ENCODE measurements at places on chromosomes 6 and 20.
A peak's percentile ranks its signal among the peaks of the same experiment; 100 is the strongest.

GRCh38 chr6:14384175-14384949 is 266.8 kb downstream of the CD83 start:
- no peak for DNase-seq

DNA sequence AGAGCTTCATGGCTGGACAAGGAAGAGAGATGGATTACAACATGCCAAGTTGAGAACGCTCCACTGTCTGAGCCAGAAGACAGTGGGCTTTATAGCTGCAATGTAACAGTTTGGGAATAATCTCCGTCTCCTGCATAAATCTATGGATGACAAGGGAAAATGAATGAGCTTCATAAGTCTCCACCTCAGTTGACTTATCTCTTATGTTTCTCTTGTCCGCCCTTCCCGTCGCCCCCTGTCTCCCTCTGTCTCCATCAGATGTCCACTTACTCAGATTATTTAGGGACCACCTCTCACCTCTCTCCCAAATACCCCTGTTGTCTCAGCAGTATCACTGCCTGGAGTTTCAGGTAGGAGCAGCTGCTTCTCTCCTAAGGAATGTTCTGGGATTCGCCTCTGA is 13.7 kb upstream of the BPIFA2 start:
- DNase-seq: no peak

GRCh38 chr6:137013738-137014602 is 30.8 kb downstream of the IL20RA start:
- DNase-seq: peak; percentile 66

- no peak for DNase-seq
Observed at GRCh38 chr20:8438748-8439147, 306.7 kb downstream of the PLCB1 start.

DNA sequence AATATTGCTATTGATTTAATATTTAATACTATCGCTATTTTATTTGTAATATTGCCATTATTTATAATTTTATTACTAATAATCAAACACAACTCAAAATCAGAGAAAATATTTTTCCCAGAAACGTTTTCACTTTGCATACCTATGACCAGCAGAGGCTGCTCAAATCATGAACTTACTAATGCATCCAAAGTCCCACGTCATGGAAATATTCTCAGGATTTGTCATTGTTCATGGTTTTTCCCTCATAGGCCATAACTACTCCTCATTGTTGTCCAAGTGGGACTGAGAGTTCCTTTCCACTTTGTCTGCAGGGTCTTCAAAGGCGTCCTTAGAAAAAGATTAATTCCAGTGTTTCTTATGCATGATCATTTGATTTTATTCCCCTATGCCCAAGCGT is 344.8 kb downstream of the THBS2 start:
- peak; percentile 50 for DNase-seq

- DNase-seq: no peak
Observed at GRCh38 chr6:162699961-162700360, 27.6 kb downstream of the PRKN start.

GRCh38 chr6:92690997-92691599 is 728.3 kb downstream of the EPHA7 start:
- DNase-seq: no peak

GRCh38 chr20:25364180-25364788 is 26.4 kb downstream of the ABHD12 start:
- no peak for DNase-seq

DNA sequence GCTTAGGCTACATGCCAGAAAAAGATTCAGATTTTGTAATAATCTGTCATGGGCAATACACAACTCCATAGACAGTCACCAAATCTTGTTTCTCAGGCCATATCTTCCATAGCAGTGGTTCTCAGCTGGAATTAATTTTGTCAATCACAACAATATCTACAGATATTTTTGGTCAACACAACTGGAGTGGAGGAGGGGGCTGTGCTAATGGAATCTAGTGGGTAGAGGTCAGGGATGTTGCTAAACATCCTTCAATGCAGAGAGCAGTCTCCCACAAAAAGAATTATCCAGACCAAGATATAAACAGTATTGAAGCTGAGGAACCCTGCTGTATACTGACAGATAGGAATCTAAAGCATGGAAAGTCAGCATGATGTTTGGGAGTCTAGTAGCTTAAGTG is 174.6 kb downstream of the UBE3D start:
- DNase-seq: no peak

- no peak for DNase-seq
Observed at GRCh38 chr6:142683714-142684141, 261.2 kb downstream of the HIVEP2 start.

DNA sequence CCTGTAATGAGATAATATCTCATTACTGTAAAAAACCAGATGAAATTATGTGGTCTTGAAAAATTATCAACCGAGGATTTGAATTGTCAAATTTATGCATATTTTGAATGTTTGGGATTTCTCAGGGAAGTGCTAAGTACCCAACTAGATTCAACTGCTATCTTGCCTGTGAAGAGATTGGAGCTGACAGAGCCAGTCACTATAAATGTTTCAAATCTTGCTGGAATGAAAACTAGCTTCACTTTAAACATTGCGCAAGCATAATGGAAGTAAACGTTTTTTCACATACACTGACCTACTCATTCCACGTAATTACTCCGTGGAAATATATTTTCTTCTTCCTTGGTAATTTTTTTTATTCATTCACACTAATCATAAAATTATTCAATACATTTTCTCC is 46.7 kb downstream of the TMEM170B start:
- DNase-seq: no peak

- DNase-seq: no peak
Observed at GRCh38 chr6:11223286-11223864, 9.1 kb downstream of the NEDD9 start.

DNA sequence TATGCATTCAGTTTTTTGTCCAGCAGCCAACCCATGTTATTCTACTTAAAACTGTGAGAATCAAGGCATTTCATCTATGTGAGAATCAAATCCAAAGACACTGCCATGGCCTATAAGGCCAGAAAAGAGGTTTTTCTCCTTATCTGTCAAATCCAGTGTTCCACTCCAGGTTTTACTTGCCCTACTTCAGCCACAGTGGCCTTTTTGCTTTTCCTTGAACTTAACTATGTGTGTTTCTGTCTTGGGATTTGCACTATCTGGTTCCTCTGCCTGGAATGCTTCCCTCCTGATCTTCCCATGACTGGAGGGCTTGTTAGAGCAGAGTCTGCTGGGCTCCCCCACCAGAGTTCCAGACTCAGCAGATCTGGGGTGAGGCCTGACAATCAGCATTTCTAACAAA is 113.1 kb upstream of the DOK5 start:
- DNase-seq: no peak

- no peak for DNase-seq
Observed at GRCh38 chr6:81023007-81023582, 729.4 kb downstream of the TENT5A start.

GRCh38 chr6:117907601-117908245 is 659 bp downstream of the SLC35F1 start:
- DNase-seq: no peak

DNA sequence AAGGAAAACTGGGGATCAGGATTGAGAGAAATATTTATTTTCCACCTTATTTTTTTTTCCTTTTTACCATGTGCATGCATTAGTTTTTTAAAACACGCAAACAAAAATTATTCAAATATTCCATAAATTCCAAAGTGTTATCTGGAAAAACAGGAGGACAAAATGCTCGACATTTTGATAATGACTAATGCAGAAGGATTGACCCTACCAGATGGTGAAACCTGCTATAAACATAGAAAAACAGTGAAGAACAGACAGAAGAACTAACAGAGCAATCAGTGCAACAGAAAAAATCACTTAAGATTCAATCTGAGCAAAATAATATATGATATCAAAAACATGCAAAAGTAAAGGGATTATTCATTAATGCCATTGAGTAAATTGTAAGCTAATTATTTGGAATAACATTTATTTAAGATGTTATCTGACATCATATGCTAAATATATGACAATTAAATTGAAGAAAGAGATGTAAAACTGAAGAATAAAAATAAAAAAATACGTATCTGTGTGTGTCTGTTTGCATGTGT is 218.4 kb downstream of the LMBRD1 start:
- DNase-seq: no peak

Data from HFFc6 (cell line).